ENCODE measurements at places on chromosomes 1 and 21.

DNA sequence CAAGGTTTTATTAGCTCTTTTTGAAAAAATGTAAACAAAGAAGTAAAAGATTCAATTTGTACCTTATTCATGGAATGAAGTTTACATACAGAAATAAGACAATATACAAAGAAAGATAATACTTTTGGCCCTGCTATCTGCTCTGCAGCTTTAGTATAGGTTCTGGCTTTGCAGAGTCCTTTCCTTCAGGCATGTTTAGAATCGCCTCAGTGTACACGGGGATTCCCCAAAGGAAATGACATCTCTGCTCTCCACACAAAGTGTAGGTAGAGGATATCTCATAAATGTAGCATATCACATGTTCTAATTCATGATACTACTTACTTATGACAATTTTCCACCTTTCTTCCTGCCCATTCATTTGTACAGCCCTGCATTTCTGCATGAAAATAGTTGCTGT, 222.6 kb upstream of the DPYD start:
- DNase-seq = no peak

GRCh38 chr21:18460979-18461378, 57.4 kb upstream of the TMPRSS15 start:
- no peak for DNase-seq

DNA sequence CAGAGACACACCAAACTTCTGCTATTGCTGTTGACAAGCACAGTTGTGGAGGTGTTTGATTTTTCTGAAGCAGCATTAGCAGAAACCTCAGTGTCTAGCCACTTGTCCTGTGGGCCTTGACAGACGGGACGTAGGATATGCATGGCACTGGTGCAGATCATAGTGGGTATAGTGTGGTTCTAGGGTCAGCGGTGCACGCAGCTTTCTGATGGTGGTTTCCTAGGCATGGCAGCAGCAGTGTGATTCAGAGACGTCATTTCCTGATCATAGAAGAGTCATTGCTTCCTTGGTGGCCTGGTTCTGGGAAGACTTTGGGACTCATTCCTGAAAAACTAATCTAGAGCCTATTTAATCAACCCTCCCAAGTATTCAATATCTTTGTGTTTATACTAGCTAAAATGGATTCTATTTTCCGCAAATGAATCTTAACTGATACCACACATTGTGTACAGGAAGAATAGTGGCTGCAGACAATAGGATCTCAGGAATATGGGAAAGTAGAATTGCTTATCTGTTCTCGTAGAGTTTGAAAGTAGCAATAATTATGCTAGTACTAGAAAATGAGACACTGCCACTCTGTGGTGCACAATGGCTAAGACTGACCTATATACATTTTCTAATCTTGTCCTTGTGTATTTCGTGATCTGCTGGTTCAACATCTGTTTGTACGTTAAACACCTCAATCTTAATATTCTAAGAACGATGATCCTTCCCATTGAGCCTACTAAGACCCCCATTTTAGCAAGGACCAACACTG, 2.8 kb upstream of the USP1 start:
- DNase-seq = no peak

DNA sequence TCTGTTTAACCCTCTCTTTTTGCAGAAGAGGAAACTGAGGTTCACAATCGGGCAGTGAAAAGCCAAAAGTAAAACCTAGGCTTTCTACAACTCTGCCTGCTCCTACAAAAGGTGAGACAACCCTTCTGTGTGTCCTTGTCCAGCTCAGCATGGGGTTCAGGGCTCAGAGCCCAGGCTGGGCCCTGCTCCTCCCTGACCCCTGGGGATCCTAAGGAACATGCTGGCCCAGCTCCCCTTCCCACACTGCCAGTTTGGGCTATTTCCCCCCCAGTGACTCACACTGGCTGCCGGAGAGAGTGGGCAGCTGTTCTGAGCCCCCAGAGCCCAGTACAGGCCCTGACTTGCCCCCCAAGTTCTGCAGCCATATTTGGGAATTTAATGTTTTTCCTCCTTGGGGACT, 8.9 kb downstream of the FAM229A start:
- DNase-seq = no peak

DNA sequence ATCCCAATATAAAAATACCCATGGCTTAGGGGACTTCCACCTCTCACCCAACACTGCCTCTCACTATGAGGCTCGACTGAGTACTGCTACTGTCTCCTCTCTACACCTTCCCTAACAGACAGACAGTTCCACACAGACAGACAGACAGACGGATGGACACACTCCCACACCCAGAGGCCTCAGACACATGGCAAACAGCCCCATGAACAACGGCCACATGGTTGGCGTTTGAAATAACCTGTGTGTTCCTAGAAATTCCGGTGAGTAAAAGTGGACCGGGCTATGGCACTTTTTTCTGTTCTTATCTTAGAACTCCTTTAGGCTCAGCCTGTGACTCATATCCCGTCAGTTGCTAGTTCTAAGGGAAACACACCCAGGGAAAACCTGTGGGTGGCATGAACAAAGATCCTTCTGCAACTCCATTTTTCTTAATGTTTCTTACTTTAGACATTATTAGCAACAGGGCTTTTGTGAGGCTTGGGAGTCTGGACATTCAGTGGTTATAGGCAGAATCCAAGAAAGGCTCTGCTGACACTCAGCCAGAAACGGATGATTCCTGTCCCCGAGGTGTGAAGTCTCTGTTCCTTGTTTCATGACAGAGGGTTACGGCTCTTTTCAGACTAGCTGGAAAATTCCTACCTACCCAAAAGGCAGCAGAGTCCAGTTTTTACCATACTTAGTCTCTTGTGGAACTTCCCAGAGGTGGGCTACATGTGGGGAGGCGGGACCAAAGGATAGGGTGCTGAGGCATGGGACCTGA, 90.5 kb upstream of the TLR5 start:
- DNase-seq = no peak

GRCh38 chr21:44549525-44550211, 1.6 kb downstream of the KRTAP10-2 start:
- DNase-seq = no peak

DNA sequence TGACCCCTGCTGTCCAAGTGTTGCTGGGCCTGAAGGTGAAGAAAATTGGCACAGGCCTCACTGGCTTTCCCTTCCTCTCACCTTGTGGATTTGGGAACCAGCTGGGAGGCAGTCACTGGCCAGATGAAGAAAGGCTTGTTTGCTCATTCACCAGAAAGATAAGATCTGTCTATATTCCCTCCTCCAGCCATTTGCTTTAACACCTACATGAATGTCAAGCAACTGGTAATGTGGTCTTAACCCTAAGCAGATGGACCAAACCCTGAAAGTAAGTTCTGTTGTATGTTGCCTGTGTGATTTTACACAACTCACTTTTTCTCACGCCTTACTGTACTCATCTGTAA, 10.3 kb upstream of the SRRM1 start:
- no peak for DNase-seq

GRCh38 chr1:64847666-64848065, 102.8 kb downstream of the RAVER2 start:
- DNase-seq = no peak

- no peak for DNase-seq
Observed at GRCh38 chr1:31183126-31183525, 56.6 kb downstream of the NKAIN1 start.

DNA sequence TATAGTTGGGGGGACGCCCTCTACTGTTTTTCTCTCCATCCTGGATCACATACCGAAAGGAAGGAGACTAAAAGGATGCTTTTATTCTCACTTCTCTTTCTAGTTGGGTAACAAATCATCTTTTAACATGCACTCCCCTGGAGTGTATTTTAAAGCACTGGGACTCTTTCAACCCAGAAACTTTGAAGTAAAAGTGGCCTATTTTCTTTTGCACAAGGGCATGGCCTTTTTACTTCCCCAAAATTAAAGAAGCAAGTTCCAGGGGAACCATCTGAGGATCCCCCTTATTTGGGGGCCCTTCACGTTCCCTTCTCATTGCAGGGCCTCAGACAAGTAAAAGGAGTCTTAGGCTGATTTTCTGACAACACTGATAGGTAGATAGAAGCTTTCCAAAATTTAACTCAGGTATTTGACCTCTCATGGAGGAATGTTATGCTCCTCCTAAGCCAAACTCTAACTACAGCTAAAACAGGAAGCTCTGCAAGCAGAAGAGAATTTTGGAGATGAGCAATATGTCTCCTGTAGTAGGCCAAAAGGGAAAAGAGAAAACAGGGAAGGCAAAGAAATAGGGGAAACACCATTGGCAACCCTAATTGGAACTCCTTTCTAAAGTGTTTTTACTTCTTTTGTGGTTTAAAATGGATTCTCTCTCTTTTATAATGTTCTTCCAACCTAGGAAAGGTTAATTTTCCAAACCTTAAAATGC, 8.9 kb upstream of the CD46 start:
- DNase-seq = no peak

DNA sequence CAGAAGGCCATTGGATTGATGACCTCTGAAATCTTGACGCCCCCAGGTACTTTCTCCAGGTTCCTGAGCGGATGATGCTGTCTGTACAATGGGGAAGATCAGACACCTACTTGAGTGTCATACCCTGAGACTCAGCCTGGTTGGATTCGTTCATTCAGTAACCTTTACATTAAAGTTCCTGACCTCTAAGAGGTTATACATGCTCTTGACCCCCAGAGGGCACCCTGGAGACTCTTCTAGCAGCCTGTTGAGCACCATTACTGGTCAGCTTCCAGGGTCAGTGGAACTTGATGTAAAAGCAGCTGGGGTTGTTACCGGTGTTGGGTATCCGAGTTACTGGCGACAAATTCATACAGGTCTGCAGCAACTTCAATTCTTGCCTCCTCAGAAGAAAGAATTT, 114.3 kb upstream of the ZNF678 start:
- no peak for DNase-seq

DNA sequence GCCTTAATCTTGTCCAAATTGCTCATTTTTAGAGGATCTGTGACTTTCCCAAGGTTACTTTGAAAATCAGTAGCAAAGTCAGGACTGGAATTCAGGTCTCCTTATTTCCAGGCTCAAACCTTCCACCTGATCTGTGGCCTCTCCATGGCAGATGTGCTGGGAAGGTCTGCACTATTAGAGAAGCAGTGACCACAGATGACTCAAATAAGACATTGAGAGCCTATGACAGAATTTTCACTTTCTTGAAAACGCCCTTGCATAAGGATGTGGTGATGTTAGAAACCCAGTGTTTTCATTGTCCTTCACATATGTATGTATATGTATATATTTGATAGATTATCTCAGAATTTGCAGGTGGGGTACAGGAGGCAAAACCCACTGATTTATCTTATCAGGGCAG, 45.3 kb downstream of the TTC39A start:
- DNase-seq = no peak

DNA sequence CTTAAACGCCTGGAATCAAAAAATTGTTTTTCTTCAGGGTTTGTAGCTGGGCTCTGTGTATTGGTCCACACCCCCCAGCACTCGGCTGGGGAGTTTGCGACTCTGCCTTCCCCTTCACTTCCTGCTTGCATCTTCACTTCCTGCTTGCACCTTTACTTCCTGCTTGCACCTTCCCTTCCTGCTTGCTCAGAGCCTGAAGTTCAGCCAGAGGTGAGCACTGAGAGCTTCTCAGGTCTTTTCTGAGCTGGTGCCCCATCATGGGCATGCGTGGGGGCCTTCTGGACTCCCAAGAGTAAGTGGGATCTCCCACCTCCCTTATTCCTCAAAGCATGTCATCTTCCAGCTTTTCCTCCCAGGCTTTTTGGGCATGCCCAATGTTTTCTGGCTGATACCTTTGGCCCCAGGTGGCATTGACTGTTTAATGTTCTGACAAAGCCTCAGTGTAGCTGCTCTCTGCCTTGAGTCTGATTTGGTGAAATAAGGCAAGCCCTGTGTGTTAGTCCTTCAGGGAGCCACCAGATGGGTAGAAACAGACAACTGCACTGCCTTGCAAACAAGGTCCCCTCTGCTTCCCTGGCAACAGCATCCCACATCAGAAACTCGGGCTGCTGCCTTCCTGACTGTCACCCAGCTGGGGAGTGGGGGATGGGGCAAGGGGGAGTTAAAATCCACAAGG, 3.5 kb downstream of the KRTAP10-2 start:
- no peak for DNase-seq

DNA sequence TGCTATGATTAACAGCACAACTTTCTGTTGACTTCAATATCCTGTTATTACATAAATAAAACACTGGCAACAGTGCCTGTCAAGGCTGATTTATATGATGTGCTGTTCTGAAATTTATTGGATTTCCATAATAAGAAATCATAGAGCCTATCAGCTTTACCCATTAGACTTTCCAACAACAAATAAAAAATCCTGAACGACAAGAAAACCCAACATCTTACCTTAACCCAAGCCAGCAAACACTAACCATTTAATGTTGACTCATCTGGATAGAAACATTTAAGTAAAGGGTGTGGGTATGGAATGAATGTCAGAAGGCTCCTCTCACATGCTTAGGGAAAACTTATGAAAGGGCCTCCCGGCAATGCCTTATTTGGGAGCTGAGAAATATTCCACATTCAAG, 165.1 kb downstream of the SLC45A1 start:
- DNase-seq = no peak

DNA sequence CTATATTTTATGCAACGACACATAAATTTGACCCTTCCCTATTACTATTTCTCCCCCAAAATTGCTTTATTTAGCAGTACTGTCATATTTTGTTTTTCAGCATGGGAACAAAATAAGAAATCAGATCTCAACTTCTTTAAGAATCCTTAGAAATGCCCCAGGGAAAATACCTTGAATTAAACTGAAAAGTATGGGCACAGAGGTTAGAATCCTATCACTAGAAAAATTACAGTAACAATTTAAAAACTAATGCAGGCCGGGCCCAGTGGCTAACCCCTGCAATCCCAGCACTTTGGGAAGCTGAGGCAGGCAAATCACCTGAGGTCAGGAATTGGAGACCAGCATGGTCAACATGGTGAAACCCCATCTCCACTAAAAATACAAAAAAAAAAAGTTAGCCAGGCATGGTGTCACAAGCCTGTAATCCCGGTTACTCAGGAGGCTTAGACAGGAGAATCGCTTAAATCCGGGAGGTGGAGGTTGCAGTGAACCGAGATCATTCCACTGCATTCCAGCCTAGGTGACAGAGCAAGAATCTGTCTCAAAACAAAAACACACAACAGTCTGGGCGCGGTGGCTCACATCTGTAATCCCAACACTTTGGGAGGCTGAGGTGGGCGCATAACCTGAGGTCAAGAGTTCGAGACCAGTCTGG, 51.4 kb downstream of the GNB1 start:
- DNase-seq = no peak

- DNase-seq = no peak
Observed at GRCh38 chr1:43963006-43963405, 6.8 kb upstream of the DPH2 start.

GRCh38 chr1:183370399-183371058, 47.7 kb downstream of the NMNAT2 start:
- no peak for DNase-seq

Measured in brain pericyte (primary cell).